ENCODE measurements at places on chromosomes 11 and 22. TPM values are rescaled to one million over a fixed set of nuclear protein-coding genes. Genes with fewer than 3 reads are reported as not detected.

DNA sequence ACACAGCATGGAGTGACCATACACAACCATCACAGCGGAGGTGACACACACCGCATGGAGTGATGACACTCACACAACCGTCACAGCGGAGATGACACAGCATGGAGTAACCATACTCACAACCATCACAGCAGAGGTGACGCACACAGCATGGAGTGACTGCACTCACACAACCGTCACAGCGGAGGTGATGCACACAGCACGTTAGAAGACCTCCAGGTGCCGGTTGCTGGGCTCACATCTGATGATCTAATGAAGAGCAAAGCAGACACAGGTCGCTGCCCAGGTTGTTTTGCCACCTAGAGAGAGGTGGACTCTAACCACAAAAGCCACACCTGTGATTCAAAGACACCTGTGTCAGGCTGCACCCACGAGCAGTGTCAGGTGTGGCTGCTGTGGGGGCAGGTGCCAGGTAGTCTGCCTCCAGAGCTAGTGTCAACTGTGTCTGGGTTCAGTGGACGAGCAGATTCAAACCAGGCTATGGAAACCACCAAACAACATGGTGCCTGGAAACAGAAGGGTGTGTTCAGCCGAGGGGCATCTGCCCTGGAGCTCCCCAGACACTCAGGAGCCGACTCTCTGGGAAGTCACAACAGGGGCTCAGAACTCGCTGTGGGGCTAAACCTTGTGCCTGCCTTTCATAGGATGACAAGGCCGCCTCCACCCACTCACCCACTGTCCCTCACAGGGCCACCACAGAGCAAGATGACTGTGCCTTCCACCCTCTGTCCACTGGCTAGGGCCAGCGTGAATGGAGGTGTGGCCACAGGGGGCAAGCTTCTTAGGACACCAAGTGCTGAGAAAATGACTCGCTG, 608.2 kb downstream of the TBC1D22A start:
- no peak overlapping the region for H3K27ac ChIP-seq
- no peaks in the 10 kb centered on the region for H3K4me1 ChIP-seq
- no peaks in the 10 kb centered on the region for H3K27me3 ChIP-seq
- DNase-seq = no peak
- H3K4me3 ChIP-seq = no peak overlapping the region

GRCh38 chr11:106585061-106585460, 433.2 kb downstream of the GUCY1A2 start:
- no peaks in the 10 kb centered on the region for H3K27me3 ChIP-seq
- H3K4me3 ChIP-seq = no peak overlapping the region
- no peak overlapping the region for H3K27ac ChIP-seq
- DNase-seq = no peak
- no peaks in the 10 kb centered on the region for H3K36me3 ChIP-seq
- H3K4me1 ChIP-seq = no peaks in the 10 kb centered on the region

DNA sequence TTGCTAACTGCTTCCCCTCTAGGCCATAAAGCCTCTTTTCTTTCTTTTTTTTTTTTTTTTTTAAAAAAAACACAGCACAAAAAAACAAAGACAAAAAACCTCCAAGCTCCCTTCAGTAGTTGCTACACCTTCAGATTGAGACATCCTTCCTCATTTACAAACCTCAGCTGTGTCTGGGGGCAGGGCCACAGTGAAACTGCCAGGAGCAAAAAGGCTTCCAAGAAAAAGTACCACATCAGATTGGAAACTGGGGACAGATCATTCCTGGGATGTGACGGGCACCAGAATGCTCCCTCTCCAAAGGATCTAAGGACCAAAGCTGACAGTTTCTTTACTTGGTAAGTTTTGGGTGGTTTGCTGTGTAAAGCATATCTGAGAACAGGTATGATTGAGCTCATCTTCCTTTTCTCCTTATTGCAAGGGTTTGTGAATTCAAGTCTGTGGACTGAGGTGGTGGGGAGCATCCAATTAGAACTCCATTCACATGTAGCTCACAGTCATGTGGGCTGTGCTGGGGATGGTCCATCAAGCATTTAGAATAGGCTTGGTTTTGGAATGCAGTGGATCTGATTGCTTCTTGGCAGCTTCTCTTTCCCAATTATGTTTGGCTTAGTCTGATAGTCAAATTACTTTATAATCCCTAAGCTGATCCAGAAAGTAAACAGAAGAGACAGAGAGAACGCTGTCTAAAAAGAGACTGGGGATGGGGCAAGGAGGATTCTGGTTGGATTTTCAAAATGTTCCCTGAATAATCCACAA, 705 bp downstream of the BBOX1 start:
- no peaks in the 10 kb centered on the region for H3K36me3 ChIP-seq
- no peak overlapping the region for H3K4me3 ChIP-seq
- no peak overlapping the region for H3K27ac ChIP-seq
- H3K4me1 ChIP-seq = no peaks in the 10 kb centered on the region

The FLRT1 gene
- not detected for total RNA-seq

The MS4A1 gene
- total RNA-seq = 5.7 TPM

The LAYN gene
- total RNA-seq = not detected

The TMEM151A gene
- not detected for total RNA-seq
